ENCODE measurements at places on chromosomes 11 and 22. TPM values are rescaled to one million over a fixed set of nuclear protein-coding genes. Genes with fewer than 3 reads are reported as not detected.

DNA sequence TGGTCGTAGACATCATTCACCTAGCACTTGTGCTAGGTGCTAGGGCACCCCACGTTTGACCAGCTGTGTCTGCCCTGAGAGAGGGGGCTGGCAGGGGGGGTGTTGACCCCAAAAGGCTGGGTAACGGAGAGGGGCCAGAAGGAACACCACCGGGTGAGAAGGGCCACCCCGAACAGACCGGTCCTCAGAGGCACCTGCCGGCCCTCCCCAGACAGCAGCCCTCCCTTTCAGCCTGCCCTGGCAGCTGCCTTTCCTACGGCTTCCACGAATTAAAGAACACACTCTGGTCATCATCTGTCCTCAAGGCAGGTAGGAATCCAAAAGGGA, 977 bp upstream of the KCNJ5 start:
- H3K4me3 ChIP-seq: peak overlapping the region; percentile 25
- no peak for DNase-seq
- no peaks in the 10 kb centered on the region for H3K27me3 ChIP-seq
- peaks cover 12% of the 10 kb centered on the region for H3K4me1 ChIP-seq
- H3K36me3 ChIP-seq: no peaks in the 10 kb centered on the region

DNA sequence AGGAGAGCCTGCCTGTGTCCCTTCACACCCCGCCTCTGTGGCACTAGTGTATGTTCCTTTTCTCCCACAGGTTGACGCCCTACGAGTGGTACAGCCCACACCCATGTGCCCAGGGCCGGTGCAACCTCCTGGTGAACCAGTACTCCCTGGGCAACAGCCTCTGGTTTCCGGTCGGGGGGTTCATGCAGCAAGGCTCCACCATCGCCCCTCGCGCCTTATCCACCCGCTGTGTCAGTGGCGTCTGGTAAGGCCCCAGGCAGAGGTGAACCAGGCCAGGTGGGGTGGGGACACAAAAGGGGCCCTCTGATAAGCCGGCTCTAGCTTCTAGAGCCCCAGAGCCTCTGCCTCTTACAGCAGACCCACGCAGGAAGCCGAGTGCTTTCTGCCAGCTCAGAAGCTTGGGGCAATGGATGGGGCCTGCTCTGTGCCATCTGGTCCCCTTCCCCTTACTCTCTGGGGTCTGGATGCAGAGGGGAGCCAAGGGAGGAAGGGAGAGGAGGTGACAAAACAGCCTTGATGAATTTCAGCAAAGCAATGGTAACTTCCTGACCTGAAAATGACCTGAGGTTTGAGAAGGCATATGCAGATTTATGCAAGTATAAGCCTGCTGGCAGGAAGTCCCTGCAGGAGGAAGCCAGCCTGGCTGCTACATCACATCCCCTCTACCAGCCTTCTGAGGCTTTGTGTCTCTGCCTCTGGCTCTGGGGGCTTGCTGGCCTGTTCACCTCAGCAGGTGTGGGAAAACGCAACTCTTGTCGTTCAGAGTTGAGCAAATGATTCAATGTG, 67.0 kb upstream of the TBCEL start:
- no peaks in the 10 kb centered on the region for H3K4me1 ChIP-seq
- H3K4me3 ChIP-seq: no peak overlapping the region
- no peaks in the 10 kb centered on the region for H3K36me3 ChIP-seq
- no peaks in the 10 kb centered on the region for H3K27me3 ChIP-seq

DNA sequence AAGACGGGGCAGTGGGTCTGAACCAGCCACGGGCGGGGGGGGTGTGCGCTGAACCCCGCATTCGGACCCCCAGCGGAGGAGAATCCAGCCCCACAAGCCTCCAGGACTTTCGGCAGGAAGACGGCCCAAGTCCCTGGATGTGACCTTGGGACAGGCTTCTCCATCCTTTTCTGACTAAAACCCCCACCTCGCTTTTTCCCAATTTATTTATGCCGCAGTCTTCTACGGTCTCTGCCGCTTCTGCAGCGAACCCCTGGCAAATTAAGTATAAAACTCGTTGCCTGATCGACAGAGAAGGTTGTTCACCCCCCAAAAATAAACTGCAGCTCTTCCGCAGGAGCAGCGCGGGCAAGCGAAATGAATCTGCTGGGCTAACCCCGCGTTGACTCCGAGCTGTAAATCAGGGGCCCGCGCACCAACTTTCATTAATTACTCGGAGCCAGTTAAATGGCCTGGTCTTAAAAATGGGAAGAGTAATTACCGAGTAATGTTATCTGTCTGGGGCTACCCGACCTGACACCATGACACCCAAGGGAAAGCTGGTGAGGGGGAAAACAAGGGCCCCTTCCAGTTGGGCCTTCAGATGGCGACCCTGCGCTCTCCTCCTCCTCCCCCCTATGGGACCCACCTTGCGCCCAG, 6.6 kb downstream of the WT1 start:
- peak overlapping the region; percentile 98 for H3K27ac ChIP-seq
- no peaks in the 10 kb centered on the region for H3K27me3 ChIP-seq
- peak overlapping the region; percentile 86 for H3K4me3 ChIP-seq
- DNase-seq: peak; percentile 40
- peaks cover 14% of the 10 kb centered on the region for H3K4me1 ChIP-seq
- H3K36me3 ChIP-seq: no peaks in the 10 kb centered on the region

GRCh38 chr22:33296941-33297340, 238.8 kb upstream of the SYN3 start:
- no peak overlapping the region for H3K27ac ChIP-seq
- no peak overlapping the region for H3K4me3 ChIP-seq
- H3K36me3 ChIP-seq: no peaks in the 10 kb centered on the region
- no peaks in the 10 kb centered on the region for H3K4me1 ChIP-seq

- no peaks in the 10 kb centered on the region for H3K4me1 ChIP-seq
- H3K4me3 ChIP-seq: no peak overlapping the region
- H3K27ac ChIP-seq: peak overlapping the region; percentile 90
These were observed 34.3 kb upstream of the MICAL2 start for GRCh38 chr11:12075822-12076821.

DNA sequence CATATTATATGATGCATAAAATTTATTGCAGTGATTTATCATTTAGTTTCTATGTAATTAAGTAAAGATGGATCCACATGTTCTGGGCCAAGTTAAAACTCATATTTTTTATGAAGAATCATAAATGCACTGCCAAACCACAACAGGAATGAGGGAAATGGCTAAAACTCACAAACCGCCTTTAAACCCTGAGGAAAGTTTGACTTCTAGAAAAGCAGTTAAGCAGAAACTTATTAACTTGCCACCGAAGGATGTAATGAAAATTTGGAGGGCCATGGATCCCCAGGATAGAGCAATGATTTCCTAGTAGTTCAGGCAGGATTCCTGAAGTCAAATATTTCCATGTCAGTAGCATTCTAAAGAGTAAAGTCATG, 218.3 kb upstream of the CTSC start:
- peak overlapping the region; percentile 43 for H3K27ac ChIP-seq
- DNase-seq: no peak
- peaks cover 10% of the 10 kb centered on the region for H3K4me1 ChIP-seq
- no peaks in the 10 kb centered on the region for H3K36me3 ChIP-seq

DNA sequence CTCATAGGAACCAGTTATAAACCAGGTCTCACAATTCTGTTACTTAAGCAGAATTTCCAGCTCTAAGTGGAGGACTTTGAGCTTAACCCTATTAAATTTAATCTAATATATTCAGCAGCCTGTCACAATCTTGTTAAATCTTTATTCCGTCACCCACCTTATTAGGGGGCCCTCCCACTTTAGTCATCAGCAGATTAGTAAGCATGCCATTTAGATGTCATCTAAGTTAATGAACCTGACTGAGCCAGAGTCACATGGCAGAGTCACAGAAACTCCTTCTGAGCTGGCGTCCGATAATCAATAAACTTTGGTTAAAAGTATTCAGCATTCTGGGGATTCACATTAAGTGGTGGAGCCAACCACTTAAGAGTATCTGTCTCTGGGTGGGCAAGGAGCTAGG, 35.1 kb downstream of the TTC12 start:
- no peaks in the 10 kb centered on the region for H3K36me3 ChIP-seq
- no peak overlapping the region for H3K4me3 ChIP-seq

GRCh38 chr11:1221848-1222311, 986 bp upstream of the MUC5B start:
- H3K27me3 ChIP-seq: no peaks in the 10 kb centered on the region
- H3K4me3 ChIP-seq: no peak overlapping the region
- no peaks in the 10 kb centered on the region for H3K36me3 ChIP-seq
- DNase-seq: no peak

DNA sequence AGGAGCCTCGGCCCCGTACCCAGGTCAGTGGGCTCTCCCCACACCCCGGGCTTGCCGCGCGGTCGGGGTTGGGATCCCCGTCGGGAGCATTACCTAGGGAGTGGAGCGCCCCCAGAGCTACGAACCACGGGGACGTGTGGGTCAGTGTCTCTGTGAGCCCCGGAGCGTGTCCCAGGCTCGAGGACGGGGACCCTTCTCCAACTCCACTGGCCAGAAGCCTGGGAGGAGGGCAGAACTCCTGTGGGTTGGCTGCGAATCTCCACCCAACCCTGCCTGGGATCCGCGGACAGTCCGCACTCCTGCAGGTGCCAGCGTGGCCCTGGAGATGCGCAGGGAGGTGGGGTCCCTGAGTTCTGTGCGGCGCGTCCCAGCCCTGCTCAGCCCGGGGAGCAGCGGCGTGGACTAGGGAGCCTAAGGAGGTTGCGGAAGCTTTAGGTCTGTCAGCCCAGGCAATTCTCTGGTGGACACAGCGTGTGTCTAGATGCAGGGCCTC, 346 bp downstream of the PPFIBP2 start:
- H3K27ac ChIP-seq: peak overlapping the region; percentile 83
- peak overlapping the region; percentile 63 for H3K4me3 ChIP-seq
- no peaks in the 10 kb centered on the region for H3K27me3 ChIP-seq

GRCh38 chr22:29167032-29167911, 38.4 kb upstream of the EMID1 start:
- H3K4me1 ChIP-seq: no peaks in the 10 kb centered on the region
- no peak overlapping the region for H3K27ac ChIP-seq
- H3K27me3 ChIP-seq: no peaks in the 10 kb centered on the region
- H3K36me3 ChIP-seq: no peaks in the 10 kb centered on the region

DNA sequence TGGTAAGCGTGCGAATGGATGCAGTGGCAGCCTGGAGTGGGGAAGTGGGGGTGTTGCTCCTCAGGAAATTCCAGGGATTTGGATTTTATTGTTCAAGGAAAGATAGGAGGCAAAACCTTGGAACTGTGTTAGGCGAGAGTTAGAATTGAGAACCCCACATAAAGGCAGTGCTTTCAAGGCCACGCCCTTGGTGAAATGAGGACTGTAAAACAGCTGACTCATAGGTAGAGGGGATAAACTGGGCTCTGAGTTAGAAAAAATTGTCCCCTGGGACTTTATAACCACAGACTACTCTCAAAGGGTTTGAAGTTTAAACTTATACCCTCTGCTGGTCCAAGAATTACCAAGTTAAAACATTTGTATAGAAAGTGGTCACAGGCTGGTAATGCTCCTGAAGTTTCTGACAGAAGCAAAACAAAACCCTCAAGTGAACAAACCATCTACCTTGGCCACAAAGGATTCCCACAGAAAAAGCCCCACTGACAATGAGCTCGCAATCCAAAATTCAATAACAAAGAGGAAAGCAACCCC, 250.3 kb upstream of the TBCEL start:
- no peak overlapping the region for H3K4me3 ChIP-seq
- no peak for DNase-seq
- no peaks in the 10 kb centered on the region for H3K4me1 ChIP-seq
- no peaks in the 10 kb centered on the region for H3K36me3 ChIP-seq
- H3K27ac ChIP-seq: no peak overlapping the region

- peak overlapping the region; percentile 49 for H3K27ac ChIP-seq
- H3K4me1 ChIP-seq: no peaks in the 10 kb centered on the region
- no peak for DNase-seq
- H3K27me3 ChIP-seq: no peaks in the 10 kb centered on the region
These were observed 19.0 kb upstream of the OR9Q1 start for GRCh38 chr11:58004664-58005063.

- no peak overlapping the region for H3K4me3 ChIP-seq
- H3K36me3 ChIP-seq: no peaks in the 10 kb centered on the region
- H3K4me1 ChIP-seq: no peaks in the 10 kb centered on the region
- no peak overlapping the region for H3K27ac ChIP-seq
- DNase-seq: no peak
- H3K27me3 ChIP-seq: no peaks in the 10 kb centered on the region
These were observed 13.1 kb upstream of the ABCC8 start for GRCh38 chr11:17489751-17490150.

DNA sequence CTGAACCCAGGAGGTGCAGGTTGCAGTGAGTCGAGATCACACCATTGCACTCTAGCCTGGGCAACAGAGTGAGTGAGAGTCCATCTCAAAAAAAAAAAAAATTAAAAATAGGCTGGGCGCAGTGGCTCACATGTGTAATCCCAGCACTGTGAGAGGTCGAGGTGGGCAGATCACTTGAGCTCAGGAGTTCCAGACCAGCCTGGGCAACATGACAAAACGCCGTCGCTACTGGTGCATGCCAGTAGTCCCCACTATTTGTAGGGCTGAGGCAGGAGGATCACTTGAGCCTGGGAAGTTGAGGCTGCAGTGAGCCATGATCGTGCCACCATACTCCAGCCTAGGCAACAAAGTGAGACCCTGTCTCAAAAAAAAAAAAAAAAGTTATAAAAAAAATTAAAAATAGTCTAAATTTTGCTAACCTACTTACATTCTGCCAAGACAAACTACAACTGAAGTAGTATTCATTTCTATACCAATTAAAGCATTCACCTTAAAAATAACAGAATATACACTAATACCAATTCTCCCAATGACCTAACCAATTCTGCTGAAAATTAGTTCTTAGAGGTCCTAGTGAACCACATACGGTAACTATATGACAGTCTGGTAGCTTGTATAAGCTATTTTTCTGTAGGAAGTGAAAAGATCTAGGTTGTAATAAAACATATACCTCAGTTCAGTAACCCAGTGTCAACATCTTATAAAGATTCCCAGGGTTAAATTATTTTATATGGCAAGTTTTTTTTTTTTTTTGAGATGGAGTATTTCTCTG, 7.1 kb downstream of the DDX6 start:
- DNase-seq: no peak
- peaks cover 22% of the 10 kb centered on the region for H3K4me1 ChIP-seq
- no peaks in the 10 kb centered on the region for H3K27me3 ChIP-seq
- no peaks in the 10 kb centered on the region for H3K36me3 ChIP-seq
- H3K27ac ChIP-seq: no peak overlapping the region
- H3K4me3 ChIP-seq: no peak overlapping the region

GRCh38 chr22:32509045-32509444, 34.4 kb downstream of the FBXO7 start:
- no peak for DNase-seq
- no peak overlapping the region for H3K27ac ChIP-seq
- no peaks in the 10 kb centered on the region for H3K36me3 ChIP-seq
- no peak overlapping the region for H3K4me3 ChIP-seq
- H3K27me3 ChIP-seq: no peaks in the 10 kb centered on the region

Gene SAMM50
- total RNA-seq: 16.2 TPM

Gene P4HA3
- total RNA-seq: 1.9 TPM

Gene MS4A7
- 38.7 TPM for total RNA-seq

Gene CHKB
- 72.3 TPM for total RNA-seq

Gene CD3E
- 0.48 TPM for total RNA-seq

Gene ADM
- total RNA-seq: 59.9 TPM

Gene FOLH1
- total RNA-seq: not detected

Gene SHANK2
- 0.88 TPM for total RNA-seq
